ENCODE measurements at places on chromosomes 7 and 10.
A peak's percentile ranks its signal among the peaks of the same experiment; 100 is the strongest.

DNA sequence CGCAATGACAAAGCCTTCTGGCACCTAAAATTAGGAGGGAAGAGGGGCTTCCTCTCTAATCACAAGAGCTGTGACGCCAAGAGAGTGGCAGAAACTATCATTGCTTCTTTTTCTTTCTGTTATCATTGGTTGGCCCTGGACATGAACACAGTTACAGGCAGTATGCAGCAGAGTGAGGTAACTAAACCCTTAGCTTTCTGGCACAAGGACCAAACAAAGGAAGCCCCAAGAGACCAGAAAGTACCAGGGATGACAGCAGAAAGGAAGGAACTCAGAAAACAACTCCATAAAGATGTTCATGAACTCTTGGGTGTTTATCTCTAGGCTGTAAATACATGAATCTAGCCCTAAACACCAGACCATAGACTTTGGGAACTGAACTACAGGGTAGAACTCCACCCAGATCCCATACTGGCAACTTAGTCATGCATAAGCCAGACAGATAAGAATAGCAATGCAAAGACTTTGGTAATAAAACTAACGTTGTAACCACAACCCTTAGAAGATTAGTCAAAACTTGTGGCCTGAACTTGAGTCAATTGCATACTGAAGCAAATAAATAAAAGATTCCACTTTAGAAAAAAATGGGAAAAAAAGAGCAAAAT, 195.7 kb upstream of the PTN start:
- DNase-seq: peak; percentile 26

DNA sequence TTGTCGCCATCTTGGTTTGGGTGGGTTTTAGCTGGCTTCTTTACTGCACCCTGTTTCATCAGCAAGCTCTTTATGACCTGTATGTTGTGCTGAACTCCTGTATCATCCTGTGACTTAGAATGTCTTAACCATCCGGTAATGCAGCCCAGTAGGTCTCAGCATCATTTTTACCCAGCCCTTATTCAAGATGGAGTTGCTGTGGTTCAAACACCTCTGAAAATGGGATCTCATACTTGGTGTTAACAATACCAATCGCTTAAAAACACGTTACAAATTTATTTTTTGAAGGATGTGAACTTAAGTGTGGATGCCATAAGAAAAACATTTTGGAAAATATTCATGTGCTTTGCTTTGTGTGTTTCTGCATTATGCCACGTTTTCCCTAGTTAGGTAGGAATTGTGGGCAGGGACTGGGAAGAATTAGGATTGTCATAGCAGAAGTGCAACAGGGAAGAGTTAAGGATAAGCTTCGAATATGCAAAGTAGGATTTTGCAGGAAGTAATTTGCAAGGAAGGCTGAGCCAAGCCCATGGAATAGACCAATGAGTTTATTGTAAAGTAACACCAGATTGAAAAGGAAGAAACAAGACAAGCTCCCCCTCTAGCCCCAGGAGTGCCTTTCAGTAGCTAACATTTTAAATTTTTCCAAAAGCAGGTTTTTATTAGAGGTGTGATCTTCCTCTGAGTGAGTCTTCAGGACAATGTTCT, 56.4 kb downstream of the PRR15 start:
- no peak for DNase-seq

DNA sequence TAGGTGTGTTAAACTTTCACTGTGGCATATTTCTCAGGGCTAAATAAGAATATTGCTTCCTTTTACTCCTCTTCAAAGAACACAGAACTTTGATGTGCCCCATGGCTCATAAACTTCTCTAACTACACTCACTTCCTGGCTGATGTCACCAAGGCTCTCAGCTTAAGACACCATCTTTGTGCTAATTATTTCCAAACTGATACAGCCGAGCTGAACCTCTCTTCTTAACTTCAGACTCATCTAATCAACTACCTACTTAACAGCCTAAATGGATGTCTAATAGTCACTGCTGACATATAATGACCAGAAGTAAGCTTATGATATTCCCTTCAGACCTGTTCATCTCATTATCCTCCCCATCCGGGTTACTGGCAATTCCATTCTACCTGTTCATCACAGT, 3.6 kb downstream of the C10orf67 start:
- no peak for DNase-seq

DNA sequence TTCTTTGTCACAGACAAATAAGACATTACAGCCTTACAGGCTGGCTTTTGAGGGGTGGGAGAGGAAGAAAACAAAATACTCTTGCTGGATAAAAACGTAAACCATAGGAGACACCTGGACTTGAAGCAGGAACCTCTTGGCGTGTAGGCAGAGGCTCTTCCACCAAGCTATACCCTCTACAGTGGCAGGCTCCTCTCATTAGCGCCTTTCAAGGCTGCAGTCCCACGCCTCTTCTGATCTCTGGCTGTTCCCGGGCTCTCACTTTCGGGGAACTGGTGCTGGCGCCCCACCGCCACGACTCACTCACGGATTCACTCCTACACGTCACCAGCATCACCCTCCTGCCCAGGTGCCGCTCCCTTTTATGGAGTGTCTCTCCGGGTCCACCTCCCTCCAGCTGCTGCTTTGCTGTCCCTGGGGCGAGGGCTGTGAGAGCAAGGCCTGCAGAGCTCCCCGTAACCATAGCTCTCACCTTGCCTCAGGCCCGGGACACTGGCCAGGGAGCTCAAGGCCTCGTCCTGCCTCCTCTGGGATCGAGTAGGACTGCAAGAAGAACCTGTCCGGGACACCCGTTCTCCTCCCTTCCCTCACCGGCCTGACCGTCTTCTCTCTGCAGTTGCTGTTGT, 62.6 kb downstream of the ZNF777 start:
- DNase-seq: no peak

DNA sequence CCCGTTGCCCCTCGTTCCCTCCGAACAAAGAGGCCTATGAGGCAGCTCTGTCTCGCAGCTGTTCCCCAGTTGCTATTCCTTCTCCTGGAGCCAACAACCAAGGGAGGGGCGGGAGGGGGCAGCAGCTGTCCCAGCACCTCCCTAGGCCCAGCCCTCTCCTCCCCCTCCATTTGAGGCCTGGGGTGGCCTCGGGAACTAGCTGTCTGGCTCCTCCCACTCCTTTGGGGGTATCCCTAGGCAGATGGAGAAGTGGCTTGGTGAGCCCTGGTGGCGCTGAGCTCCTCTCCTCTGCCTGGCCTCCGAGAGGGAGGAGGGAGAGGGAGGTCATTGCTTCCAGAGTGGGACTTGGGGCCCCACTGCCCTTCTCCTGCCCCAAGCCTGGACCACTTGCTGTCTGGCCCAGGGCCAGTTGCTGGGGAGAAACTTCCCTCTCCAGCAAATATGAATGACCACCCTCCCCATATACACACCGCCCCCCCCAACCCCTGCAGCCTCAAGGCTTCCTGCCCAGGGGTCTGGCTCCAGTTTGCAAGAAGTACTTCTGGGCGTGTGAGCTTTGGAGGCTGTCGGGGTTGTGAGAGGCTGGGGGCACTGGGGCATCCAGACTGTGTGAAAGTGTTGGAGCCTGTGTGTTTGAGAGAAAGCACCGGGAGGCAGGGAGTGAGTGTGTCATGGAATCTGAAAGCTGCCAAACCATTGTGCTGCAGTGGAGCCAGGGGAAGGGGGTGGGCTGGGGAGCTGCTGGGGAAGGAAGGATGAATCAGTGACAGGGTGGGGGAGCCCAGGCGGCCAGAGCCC, 3.1 kb downstream of the FLNC start:
- DNase-seq: no peak

- no peak for DNase-seq
Observed at GRCh38 chr7:157973971-157974677, 613.5 kb downstream of the PTPRN2 start.

DNA sequence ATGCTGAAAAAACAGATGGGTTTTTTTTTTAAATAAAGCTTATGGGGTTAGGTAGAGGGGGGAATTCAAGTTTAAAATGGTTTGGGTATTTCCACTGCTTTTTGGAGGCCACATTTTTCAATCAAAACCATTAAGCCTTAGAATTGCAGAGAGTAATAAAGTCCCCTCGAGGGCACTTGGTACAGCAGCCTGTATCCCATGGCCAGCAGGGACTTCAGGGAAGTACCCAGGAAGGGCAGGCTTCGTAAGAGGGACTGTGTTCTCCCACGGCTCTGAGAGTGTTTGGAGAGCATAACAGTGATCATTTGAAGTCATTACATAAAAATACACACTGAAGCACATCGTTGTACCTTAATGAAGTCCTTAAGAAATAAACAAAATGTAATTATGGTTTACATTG, 432.7 kb downstream of the DPP6 start:
- no peak for DNase-seq
